AG09319 (cell line): ENCODE measurements at places on chromosomes 6 and 20.

DNA sequence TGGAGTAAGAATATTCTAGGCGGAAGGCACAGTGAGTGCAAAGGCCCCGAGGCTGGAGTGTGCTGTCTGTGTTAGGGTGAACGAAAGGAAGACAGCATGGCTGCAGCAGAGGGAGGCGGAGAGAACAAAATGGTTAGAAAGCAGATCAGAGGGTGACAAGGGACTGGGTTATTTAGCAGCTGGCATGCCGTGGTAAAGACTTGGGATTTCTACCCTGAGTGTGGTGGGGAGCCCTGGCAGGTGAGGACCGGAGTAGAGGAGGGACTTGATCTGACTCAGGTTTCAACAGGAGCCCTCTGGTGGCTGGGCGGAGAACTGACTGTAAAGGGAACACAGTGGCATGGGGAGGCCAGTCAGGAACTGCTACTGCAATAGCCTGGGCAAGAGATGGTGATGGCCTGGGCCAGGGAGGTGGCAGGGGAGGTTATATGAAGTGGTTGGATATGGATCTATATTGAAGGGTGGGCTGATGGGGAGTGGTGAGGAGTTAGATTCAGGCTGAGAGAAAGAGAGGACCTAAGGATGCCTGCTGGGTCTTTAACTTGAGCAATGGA is 38.0 kb downstream of the PIM1 start:
- DNase-seq: no peak

- no peak for DNase-seq
These were observed 7.0 kb upstream of the DSTN start for GRCh38 chr20:17562804-17563305.

DNA sequence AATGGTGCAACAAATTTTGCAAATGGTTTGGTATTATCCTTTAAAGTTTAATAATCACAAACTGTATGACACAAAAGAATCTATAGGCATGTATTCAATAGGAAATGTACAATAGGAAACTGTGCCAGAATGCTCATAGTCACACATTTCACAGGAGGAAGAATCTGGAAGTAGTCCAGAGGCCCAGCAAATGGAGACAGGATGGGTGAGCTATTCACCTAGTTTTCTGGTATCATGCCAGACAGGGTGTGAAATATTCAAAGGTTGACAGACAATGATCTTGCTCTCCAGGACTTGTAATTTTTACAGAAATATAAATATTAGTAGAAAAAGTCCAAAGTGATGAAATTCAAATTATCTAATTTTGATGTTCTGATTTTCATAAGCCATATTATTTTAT is 520.1 kb upstream of the IMPG1 start:
- no peak for DNase-seq

- no peak for DNase-seq
These were observed 294.8 kb downstream of the GMDS start for GRCh38 chr6:1950631-1951030.

- DNase-seq: no peak
These were observed 52.8 kb downstream of the FKBP5 start for GRCh38 chr6:35635601-35636597.

- DNase-seq: peak; percentile 19
These were observed 4.9 kb upstream of the BIRC7 start for GRCh38 chr20:63230800-63231268.

DNA sequence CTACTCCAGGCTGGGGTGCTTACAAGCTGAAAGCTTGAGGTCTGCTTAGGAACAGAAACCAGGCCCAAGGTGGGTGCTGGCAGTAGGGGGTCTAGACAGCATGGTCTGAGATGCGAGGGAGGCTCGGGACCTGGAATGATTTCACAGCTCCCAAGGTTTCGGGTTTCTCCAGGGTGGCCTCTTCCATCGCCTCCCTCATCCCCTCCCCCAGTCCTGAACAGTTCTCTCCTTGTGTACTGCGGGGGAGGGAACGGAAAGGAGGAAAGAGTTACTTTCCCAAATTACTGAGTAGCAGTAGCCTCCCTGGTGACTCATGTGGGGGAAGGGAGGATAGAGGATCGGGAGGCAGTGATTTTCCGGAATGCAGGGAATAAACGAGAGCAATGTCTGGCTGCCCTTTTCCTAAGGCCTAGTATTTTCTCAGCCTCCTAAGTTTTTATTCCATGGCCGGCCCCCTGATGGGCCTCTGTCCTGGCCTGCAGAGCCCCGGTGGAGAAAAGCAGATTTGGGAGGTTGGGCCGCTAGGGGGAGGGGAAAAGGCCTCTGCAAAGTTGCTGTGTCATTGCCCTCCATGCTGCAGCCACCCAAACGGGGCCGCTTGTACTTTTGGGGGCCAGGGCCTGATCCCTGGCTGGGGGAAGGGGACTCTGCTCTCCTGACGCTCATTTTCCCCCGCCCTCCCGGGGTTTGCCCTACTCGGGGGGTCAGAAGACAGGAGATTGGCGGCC is 1.5 kb downstream of the BRD2 start:
- peak; percentile 94 for DNase-seq

DNA sequence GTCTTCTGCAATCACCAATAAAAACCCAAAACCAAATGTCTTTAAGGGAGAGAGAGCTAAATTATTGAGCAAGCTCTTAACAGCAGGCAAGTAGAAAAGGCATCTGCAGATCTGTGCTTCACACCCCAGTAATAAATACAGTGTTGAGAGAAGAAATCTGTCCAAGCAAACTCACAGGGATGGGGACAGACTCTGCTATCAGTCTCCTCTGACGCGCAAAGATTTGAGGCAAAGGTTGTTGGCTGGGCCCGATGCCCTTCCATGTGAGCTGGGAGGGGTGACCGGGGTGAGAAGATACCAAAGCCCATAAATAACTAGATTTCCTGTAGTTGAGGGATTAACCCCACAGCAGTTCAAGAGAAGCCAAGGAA is 315.2 kb upstream of the SOX4 start:
- DNase-seq: no peak

DNA sequence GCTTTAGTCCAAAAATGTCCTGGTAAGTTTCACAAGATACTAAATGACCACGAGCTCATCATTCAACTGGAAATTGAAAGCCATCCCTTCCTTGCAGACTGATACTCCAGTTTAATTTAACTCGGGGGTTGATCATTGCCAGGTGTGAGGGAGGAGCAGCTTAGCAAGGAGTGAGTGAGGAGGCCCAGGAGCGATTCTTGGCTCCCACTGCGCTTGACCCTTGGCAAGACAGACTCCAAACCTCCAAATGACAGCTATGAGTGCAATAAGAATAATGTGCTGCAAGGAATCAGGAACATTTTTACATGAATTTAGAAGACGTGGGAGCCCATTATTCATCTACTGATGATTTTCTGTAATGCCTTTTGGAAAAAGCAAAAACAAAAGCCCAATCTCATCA is 64.9 kb downstream of the LAMA4 start:
- no peak for DNase-seq

- DNase-seq: no peak
These were observed 8.0 kb upstream of the NPBWR2 start for GRCh38 chr20:64115171-64115911.

DNA sequence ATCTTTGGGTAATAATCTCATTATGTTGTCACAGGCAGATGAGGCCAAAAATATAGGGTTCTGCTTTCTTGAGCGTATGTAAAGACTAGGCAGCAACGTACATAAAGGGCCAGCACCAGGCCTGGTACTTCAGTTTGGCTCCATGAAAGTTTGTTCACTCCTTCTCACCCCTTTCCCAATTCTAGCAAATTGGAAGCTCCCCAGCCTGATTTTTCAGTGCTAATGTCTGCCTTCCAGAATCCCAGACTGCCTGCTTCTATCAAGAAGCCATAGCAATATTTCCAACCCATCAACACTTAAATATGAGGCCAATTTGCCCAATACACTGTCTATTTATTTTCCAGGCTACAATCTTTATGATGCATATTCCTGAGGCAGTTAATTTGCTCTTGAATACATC is 93.4 kb upstream of the PTPRT start:
- no peak for DNase-seq

DNA sequence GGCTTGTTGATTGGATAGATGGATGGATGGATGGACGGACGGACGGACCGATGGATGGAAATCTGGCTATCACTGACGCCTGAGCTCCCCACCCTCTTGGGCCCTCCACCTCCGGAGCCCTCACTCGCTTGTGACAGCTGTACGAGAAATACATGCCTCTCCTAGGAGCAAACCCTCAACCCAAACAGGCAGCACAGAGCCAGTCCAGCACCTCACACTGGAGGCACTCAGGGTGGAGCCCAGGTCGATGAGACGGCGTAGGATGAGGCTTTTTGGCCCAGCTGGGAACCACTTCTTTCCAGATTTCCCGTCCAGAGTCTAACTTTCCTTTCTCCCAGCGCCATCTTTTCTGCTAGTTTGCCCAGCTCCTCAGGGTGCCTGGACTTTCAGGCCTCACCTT is 2.7 kb upstream of the LY6G5C start:
- no peak for DNase-seq

- no peak for DNase-seq
These were observed 115.2 kb upstream of the NXT1 start for GRCh38 chr20:23235173-23236027.

GRCh38 chr6:63610944-63611343 is 24.7 kb upstream of the PHF3 start:
- DNase-seq: no peak

DNA sequence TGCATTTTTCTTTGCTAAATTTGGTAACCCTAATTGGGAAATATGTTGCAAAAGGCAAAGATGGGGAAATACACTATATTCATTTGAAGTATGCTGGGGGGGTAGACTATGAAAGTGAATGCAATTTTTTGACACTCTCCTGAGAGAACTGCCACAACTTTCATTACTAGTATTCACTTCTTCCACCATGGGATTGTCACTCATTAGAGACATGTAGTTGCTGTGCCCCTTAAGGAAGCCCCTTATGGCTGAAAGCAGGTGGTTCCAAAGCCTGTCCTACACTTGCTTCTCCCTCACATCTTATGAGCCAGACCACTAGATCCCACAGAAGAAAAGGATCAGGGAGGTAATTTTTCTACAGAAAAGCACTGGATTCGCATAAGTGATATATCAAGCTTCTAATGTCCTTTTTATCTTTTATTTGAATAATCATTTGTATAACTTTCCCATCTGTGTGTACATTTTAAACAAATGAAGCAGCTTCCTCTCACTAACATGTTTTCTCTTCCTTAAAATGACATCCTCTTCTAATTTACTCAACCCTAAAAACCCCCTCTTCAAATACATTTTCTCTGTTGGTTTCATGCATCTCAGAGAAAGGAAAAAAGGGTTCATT is 83.8 kb downstream of the GCLC start:
- no peak for DNase-seq

GRCh38 chr6:82693094-82693493 is 329.5 kb downstream of the TPBG start:
- DNase-seq: no peak

- no peak for DNase-seq
These were observed 76.2 kb upstream of the RPS6KA2 start for GRCh38 chr6:166703149-166703710.

DNA sequence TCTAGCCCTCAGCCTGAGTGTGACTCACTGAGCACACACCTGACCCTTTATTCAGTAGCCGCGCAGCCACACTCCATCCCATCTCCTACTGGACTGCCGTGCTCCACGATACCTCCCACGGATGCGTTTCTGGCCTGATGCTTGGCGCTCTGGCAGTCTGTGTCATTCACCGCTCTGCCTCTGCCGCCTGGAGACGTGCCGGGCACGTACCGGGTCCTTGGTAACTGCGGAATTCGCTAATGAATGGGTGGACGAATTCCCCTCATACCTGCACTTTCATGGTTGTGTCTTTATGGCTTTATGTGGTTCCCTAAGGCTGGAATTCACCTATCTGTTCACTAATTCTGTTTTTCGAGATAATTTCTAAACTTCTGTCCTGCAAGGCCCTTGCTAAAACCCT is 405.7 kb downstream of the QKI start:
- no peak for DNase-seq

DNA sequence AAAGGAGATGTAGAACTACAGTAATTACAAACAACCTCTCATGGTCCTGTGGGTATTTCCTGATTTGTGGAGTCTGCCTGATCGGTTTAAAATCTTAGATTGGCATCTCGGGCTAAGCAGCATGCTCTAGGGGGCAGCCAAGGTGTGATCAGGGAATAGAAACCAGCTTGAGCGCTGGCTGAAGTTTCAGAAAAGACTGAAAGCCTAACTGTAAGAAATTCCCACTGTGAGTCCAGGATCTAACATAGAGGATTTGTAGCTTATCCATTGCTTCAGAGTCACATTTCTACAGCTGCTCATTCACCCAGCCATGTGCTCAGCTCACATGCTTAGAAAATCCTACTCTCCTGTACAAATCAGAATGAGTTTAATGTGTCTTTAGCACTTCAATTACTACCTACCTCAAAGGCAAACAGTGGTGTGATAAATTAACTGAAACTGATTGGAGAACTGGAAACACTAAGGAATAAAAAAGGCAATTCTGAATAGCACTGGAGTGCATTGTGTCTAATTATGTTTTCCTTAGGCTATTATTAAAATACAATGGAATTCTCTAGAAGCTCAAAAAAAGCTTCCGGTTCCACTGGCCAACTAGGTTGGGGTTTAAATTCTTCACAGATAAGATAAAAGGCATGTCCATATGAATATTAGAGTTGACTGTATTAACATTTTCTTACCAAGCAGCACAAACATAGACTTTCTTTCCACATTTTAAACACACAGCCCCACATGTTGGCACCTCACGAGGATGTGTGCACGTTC is 73.8 kb upstream of the MPC1 start:
- no peak for DNase-seq

- no peak for DNase-seq
These were observed 34.2 kb upstream of the MDGA1 start for GRCh38 chr6:37731888-37732287.

GRCh38 chr20:19625426-19625825 is 132.6 kb upstream of the RIN2 start:
- no peak for DNase-seq

DNA sequence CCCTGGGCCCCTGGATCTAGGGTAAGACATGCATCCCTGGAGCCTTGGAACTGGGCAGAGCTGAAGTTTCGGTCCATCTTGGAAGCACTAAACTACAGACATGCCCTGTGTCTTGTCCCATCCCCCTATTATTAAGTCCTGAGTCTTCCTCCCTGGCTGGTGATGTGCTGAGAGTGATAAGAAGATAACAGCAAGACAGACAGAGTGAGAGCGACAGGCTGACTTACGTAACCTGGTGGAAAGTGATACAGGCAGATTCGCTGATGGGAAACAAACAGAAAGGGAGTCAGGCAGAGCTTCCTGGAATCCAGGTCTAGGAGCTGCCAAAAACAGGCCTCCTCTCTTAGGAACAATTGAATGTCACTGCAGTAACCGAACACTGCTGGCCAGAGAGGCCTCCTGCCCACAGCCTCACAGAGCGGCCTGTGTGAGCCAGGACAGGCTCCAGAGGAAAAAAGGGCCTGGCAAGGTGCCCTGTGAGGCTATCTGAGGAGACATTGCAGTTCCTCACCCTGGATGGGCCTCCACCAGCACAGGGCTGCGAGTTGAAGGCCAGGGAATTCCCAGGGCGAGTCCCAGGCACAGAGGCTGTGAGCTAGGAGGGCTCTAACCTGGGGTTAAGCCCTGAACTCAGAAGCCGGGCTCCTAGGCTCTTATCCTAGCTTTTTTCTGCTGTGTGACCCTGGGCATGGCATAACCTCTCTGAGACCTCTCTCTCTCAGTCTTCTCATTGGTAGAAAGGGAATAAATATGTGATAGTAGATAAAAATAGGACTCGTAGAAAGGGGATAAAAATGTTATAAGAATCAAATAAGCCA is 34.2 kb upstream of the B4GALT5 start:
- peak; percentile 79 for DNase-seq

GRCh38 chr20:33859157-33859695 is 48.1 kb downstream of the CHMP4B start:
- no peak for DNase-seq
